ENCODE measurements at places on chromosomes 5 and 9. TPM values are rescaled to one million over a fixed set of nuclear protein-coding genes. Genes with fewer than 3 reads are reported as not detected.

ENG gene
- 73.9 TPM for polyA plus RNA-seq

CCDC112 gene
- polyA plus RNA-seq = 2.3 TPM

GRCh38 chr9:14320271-14321181, 6.6 kb upstream of the NFIB start:
- DNase-seq = peak; percentile 95

DNA sequence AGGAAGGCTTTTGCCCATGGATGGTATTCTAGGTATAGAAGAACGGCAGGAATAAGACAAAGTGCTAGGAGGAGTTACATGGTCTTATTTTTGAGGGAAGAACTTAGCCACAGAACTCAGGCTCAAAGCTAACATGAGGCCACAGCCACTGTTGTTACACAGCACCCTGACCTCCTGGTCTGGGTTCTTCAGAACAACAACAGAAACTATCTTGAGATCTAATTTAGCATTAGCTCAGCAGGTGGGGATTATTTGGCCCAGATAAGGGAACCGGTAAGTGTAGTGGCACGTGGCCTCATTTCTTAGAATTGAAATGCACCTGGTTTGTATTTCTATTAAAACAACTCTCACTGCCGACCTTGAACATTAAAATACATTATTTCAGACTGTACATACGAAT, 1168.7 kb upstream of the SEMA6A start:
- no peak for DNase-seq

GRCh38 chr5:143527808-143528207, 124.3 kb upstream of the NR3C1 start:
- DNase-seq = peak; percentile 61

- no peak for DNase-seq
These were observed 74.5 kb downstream of the MRPS27 start for GRCh38 chr5:72245546-72245945.

- no peak for DNase-seq
These were observed 111.5 kb upstream of the ANKRD55 start for GRCh38 chr5:56344594-56344993.

GRCh38 chr5:173969167-173970049, 19.6 kb upstream of the C5orf47 start:
- peak; percentile 88 for DNase-seq

- DNase-seq = peak; percentile 38
These were observed 9.6 kb downstream of the FBXW2 start for GRCh38 chr9:120783602-120784047.

SPATA31A7 gene
- polyA plus RNA-seq = not detected

DNA sequence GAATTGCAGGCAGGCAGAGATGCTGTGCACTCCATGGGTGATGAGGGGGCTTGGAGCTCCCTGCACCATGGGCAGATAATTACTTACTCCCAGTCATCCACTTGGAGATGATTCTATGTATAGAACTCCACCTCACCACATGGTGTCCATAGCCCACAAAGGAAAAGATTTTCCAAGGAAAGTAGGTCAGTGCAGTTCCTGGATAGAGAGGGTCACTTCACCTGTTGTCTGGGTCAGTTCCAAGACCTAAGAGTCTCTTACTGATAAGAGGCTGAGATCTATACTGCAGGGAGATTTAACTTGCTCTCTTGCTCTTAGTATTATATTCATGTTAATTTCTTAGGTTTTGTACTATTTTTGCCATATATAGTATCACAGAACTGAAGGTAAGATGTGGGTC, 113.9 kb upstream of the BRINP1 start:
- DNase-seq = no peak

DNA sequence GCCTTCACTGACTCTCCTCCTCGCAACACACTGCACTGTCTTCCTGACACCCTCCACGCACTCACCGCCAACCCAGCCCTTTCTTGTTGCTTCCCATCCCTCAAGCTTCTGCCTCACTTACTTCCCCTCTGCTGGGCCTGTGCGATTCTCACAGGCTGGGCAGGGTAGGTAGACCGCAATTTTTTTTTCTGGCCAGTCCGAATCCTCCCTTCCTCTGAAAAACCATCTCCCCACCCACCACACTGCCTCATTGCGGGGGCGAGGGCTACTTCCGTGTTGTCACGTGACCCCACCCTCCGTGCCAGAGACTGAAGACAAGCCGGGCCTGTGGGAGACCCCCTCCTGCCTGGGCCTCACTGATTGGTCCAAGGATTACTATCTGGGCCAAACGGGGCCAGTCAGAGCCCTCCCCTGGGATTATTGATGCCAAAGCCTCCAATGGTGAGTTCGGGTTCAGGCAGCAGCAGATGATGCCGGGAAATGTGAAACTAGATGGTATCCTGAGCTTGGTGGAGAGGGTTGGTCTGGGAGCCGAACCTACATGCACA, 73.1 kb downstream of the STK10 start:
- DNase-seq = no peak
